Fibroblast of skin of left biceps (primary cell): ENCODE measurements at places on chromosomes 1 and 21.

DNA sequence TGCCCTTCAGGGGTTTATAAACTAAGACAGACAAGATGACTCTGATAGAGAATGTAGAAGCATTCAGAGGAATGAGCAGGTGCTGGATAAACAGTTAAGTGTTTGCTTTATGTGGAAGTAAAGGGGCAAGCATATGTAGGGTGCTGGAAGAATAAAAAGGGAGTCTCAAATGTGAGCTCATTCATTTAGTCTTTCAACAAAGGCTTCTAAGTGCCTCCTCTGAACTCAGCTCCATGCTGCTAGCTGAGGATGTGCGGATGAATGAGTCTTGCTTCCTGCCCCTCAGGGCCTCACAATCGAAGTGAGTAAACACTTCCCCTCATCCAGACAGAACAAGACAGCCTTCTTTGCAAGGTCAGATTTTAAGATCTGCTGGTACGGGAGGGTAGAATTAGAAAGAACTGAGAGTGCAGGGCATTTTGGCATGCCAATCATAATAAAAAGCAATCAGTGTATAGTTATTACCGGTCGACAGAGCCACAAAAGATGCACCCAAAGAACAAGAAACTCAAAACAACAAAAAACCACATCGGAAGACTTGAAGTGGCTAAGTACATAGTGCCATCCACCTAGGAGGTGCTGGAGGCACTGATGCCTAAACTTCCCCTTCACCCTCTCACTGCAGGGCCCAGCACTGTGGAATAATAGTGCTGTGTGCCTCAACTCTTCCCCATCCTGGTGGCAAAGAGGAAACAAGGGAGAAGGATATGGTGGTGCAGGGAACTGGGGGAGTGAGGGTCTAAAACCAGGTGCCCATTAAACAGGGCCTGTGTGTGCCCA lies 69.8 kb downstream of the TNR start:
- no peak for DNase-seq

- DNase-seq = no peak
These were observed 41.0 kb downstream of the CDC42 start for GRCh38 chr1:22093513-22093912.

DNA sequence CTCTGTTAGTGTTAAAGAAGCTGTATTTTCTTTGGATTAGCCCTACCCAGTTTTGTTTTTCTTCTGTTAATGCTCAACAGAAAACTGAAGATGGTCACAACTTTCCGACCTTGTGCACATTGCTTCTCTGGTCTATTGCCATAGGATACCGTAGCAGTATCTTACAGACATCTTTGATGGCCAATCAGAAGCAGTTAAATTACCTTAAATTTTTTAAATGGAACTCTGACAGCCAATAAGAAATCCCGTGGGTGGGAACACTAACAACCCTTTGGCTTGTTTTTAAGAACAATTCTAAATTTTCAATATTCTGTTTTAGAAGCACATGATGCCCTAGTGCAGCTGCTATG lies 17.2 kb downstream of the NFYC start:
- DNase-seq = peak; percentile 69

DNA sequence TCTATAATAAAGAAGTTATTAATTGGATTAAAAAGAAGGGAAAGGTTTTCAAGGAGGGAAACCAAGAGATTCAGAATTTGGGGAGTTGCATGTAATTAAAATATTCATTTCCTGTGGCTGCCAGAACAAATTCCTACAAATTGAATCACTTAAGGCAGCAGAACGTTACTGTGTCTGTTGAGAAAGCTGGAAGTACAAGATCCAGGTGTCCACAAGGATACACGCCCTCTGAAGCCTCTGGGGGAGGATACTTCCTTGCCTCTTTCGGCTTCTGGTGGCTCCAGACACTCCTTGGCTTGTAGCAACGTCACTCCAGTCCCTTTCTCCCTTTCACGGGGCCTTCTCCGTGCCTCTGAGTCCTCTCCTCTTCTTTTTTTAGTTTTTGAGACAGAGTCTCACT lies 67.9 kb downstream of the KAZN start:
- DNase-seq = no peak

GRCh38 chr1:111737216-111738132 lies 1.7 kb downstream of the INKA2 start:
- no peak for DNase-seq

- DNase-seq = no peak
These were observed 1.2 kb downstream of the KRTAP10-4 start for GRCh38 chr21:44574457-44575306.

GRCh38 chr21:45513003-45513717 lies 29.1 kb downstream of the SLC19A1 start:
- no peak for DNase-seq

DNA sequence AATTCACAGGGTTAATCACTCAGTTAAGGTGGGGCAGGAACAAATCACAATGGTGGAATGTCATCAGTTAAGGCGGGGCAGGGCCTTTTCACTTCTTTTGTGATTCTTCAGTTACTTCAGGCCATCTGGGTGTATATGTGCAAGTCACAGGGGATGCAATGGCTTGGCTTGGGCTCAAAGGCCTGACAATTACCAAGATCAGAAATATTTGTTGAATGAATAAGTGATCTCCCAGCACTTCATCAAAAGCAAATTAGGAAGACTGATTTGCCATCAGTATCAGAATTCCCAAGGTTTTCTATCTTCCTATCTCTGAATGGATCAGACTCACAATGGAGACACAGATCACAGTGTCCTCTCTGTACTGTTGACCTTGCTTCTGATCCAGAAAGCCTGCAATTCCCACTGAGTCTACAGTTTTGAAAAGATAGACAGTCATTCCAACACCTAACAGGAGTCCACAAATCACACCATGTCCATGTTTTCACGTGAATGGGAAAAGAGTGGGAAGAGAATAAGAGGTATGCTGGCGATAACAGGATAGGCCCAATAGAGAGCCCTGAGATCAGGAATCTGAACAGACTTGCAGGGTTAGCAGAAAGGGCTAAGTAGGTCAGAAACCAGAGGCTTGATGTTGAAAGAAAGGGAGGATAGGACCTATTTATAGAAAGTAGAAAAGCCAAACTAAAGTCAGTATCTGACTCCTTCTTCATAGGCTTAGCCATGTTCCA lies 75.3 kb downstream of the KCNK1 start:
- no peak for DNase-seq

DNA sequence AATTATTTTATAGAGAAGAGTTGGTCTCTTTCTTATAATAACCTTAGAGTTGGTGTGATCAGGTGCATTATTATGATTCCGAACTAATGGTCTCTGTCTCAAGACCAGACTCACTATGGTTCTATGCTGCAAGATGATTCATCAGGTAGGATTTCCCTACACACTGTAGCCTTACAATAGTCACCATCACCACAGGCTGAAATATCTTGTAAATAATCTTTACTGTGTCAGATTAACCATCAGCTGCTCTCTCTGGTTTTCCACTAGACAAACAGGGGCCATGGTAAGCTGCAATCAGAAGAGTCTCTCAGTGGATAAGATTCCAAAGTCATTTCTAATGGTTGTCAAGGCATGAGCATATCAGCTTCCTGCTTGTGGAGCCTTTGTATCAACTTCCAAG lies 4.4 kb upstream of the GBP4 start:
- DNase-seq = peak; percentile 22

- DNase-seq = no peak
These were observed 7.0 kb downstream of the CD53 start for GRCh38 chr1:110879758-110880606.

GRCh38 chr1:61253059-61253735 lies 170.8 kb downstream of the NFIA start:
- DNase-seq = no peak

DNA sequence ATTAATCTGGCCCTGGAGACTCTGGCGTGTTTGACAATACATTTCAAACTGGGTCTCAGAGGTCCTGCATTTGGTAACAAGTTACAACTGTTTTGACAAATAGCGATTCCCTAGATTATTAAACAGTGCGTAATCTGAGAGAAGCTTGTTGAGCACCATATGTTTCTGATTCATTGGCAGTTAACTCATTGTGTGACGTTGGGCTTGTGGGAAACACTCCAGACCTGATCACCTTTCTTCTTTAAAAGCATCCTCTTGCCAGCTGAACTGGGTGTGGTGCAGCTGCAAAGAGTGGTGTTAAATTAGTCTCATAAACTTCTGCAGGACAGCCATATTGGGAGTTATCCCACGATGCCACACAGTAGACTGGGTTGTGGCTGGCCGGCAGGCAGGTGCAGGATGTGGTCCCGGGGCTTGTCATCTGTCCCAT lies 82.7 kb downstream of the CDC7 start:
- DNase-seq = peak; percentile 83

DNA sequence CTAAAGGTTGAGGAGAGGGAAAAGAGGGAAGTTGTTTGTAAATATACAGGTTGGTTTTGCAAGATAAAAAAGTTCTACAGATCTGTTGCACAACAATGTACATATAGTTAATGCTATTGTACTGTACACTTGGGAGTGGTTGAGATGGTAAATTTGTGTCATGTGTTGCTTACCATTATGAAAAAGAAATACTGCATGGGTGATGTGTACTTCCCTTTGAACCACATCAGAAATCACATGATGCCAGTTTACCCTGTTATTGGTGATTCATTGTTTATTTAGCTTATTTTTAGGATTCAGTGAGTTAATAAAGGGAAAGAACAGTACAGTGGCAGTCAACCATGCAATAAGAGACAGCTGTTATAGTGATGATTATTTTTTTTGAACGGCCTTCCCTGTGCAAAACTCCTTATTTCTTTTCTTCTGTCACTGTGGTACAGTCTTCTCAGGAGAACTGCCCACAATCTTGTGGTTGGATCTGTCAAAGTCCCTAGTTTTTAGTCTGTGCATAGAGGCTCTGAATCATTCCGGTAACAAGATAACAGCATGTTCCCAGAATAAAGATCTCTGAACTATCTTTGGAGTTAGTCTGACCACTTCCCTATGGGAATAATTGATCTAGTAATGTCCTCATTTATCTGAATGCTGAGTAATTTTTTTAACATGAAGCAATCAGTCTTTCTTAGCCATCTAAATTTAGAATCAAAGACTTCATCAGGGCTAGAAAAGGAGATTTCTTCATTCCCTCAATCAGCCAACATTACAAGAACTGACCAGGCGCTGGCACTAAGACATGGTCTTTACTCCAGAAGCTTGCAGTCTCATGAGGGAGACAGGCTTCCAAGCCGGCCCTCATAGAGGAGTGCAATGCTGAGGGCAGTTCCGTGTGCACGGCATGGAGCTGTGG lies 84.2 kb downstream of the SH3GLB1 start:
- peak; percentile 56 for DNase-seq

DNA sequence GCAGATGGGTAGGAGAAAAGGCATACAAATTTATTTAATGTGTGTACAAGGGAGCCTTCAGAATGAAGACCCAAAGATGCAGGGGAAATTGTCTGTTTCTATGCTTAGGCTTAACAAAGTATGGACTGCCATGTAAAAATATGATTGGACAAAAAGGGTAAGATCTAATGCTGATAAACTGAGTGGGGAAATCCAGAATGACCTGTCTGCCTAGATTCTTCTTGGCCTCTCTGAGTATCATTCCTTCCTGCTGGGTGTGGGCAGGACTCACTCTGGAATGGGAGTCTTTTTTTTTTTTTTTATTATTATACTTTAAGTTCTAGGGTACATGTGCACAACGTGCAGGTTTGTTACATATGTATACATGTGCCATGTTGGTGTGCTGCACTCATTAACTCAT lies 61.0 kb downstream of the IGSF5 start:
- no peak for DNase-seq

DNA sequence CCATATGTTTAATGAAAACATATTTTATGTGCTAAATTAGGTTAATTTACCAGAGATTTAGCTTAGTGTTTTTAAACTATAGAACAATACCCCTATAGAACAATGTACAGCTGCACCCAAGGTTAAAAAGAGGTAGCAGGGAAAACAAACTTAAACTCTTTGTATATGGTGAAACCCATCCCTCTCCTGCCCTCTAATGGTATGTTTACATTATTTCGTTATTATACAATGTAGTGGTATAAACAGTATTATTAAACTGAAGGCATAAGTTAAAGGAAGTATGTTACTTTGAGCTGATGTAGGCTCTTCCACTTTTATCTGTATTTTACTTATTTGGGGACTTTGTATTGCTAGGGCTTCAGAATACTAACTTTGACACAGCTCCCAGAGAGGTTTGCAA lies 16.7 kb upstream of the ZYG11A start:
- DNase-seq = no peak

- DNase-seq = no peak
These were observed 2.2 kb downstream of the COPA start for GRCh38 chr1:160340866-160341265.

- DNase-seq = no peak
These were observed 20.9 kb downstream of the ERICH3 start for GRCh38 chr1:74652711-74653139.
